ENCODE measurements at places on chromosomes 16 and 17.

- DNase-seq = no peak
Measured at GRCh38 chr16:75506574-75506973, 11.3 kb upstream of the CHST6 start.

DNA sequence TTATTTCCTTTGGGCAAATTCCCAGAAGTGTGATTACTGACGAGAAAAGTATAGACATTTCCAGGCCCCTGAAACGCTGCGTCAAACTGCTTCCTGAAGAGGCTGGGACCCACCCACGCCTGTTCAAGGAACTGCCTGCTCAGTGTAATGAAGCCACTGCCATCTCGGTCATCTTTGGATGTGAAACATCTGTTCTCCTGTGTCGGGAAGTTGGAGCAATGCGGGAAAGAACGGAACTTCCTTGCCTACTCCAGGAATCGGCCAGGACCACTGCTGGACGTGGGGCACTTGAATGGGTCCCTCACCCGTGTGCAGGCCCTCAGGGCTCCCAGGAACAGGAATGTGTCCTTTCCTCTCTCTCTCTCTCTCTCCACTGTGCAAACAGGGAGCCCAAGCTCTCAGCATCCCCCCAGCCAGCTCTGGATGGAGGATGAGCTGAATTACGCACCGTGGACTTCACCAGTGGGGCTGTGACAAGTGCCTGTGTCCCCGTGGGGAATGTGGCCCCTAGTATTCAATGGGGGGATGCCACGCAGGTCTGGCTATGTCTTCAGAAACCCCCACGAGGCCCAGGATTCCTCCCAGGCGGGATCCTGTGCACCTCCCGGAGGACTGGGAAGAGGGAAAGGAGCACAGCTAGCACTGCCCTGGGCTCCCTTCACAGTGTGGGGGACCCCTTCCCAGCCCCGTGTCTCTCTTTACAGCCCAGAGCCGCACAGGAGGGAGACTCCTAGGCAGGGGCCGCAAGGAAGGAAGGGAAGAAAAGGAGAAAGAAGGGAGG is 18.3 kb upstream of the LITAF start:
- DNase-seq = no peak

DNA sequence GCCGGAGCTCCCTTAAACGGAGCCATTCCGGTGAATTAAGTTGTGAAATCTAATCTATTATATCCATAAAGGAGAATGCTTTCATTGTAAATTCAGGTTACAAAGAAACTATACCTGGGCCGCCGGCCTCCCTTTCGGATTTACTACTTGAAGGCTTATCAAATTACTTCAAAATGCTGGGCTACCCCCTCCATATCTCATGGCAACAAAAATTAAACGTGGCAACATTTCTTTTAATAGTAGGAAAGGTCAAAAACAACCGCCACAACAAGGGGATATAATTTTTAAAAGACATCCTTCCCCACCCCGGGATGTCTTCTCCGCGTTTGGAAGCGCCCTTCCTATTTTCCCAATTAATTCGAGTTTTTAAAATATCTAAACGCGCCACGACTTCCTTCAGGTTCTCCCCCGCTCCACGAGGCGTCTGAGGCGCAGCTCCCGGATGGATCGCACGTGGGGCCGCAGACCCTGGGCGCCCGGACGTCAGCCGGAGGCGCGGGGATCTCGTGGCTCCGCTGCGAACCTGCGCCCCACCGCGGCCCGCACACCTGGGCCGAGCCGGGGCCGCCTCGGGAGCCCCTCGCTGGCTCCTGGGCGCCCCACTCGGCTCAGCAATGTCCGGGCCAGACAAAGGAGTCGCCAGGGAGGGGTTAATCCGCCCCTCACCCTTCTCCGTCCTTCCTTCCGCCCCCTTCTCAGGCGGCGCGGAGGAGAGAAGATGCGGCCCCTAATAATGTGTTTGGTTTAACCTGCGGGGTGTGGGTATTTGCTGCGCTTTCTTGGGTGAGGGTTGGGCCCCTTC is 47.4 kb upstream of the SLC38A10 start:
- DNase-seq = no peak

- no peak for DNase-seq
Measured at GRCh38 chr16:54934481-54935265, 4.0 kb downstream of the IRX5 start.

GRCh38 chr17:4397840-4398239 is 31.4 kb upstream of the UBE2G1 start:
- DNase-seq = no peak

- DNase-seq = no peak
Measured at GRCh38 chr16:81224824-81225223, 13.7 kb upstream of the BCO1 start.

DNA sequence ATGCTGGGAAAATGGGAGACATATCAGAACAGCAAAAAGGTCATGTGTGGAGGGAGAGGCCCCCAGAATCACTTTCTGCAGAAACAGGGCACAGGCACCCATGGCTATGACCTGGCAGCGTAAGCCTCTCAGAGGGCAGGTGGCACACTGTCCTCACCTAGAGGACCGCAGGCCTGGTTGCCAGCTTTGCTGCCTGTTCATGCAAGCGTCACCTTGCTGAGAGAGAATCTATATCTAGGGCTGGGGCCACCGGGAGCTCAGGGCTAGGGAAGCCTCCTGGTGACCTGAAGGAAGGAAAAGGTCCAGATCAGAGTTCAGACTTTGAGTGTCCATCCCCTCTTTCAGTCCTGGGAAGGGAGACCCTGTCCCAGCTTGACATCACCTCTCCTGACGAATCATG is 78.7 kb downstream of the GOSR1 start:
- DNase-seq = no peak
